Hindlimb muscle (tissue), 1 donor: ENCODE measurements at places on chromosomes 12 and 14.

- DNase-seq, result no peak
Measured at GRCh38 chr12:77817276-77817675, 13.4 kb upstream of the NAV3 start.

DNA sequence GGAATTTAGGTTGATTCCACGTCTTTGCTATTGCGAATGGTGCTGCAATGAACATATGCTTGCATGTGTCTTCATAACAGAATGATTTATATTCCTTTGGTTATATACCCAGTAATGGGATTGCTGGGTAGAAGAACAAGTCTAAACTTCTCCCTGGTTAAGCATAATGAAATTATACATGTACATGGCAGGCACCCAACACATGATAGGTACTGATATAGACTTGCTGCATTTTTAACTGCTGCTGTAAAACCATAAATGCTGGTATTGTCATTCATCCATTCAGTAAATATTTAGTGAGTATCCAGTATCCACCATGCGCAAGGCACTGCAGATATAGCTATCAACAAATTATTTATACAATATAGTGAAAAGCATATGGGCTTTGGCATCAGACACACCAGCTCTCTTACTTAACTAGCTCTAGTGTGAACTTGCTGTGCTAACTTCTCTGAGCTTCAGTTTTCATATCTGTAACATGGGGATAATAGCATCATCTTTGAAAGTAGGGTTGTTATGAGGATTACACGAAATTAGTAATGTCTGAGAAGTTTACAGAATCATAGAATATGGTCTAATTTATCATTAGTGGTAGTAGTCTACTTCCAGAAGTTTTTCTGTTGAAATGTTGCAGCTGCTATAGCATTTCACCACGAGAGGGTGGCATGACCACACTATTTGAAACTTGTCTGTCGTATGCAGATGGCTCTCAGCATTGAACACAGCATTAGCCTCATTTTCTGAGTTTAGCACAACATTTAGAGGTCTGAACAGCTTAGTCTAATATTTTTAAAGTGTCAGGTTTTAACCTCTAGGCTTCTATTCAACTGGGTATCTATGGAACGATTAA is 32.0 kb upstream of the SEL1L start:
- DNase-seq, result peak; percentile 40

- DNase-seq, result no peak
Measured at GRCh38 chr14:52110441-52111086, 41.7 kb upstream of the NID2 start.

DNA sequence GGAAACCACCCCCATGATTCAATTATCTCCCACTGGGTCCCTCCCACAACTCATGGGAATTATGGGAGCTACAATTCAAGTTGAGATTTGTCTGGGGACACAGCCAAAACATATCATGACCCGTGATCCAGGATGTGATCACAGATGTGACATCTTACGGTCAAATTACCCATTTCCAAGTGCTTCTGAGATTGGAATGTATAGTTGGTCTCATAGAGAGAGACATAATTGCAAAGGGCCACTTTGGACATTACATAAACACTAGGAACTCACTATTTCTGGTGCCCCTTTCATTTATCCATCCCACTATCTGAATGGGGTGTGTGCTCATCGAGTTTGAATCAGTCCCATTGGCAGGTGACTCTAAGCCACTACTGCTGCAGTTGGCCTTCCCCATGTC is 204.5 kb downstream of the PHLDA1 start:
- DNase-seq, result no peak

GRCh38 chr12:27682534-27682933 is 13.7 kb upstream of the REP15 start:
- no peak for DNase-seq

DNA sequence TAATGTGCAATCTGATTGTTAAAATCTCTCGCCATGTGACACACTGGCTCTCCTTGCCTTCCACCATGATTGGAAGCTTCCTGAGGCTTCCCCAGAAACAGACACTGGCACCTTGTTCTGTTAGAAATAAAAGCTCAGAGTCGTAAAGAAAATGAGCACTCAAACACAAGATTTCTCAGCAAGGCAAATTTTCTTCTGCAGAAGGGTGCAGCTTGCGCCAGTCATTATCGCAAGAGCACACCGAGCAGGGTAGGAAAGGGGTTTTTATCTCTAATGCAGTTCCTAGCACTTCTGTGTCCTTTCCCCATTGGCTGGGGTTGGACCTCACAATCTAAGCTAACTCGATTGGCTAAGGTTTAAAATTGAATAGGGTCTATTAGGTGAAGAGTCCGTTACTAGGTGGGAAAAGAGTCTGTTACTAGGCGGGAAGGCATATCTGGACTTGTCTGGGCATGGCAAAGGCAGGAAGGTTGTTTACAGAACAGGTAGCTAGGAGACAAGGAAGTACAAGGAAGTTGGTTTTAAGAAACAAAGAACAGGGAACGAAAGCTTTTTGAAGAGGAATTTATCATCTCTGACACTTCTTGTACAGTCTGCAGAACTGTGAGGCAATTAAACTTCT is 62.6 kb upstream of the BICD1 start:
- DNase-seq, result no peak

DNA sequence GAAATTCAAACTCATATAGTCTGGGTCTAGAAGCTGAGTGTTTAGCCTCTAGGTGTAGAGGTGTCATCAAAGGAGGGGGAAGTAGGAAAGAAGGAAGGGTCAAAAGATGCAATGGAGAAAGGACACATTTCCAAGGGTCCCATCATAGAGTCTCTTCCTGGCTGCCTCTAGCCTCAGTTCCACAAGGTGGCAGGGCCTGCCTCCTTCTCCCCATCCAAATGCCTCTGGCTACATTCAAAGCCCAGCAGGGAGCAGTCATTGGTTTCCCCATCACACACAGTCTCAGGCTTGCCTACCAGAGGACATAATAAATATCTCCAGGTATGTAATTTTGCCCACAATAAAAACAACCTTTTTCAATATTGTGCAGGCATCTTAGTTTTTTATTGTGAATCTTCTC is 2.1 kb upstream of the CCT2 start:
- no peak for DNase-seq

GRCh38 chr14:87863047-87863446 is 129.9 kb downstream of the GALC start:
- DNase-seq, result no peak

DNA sequence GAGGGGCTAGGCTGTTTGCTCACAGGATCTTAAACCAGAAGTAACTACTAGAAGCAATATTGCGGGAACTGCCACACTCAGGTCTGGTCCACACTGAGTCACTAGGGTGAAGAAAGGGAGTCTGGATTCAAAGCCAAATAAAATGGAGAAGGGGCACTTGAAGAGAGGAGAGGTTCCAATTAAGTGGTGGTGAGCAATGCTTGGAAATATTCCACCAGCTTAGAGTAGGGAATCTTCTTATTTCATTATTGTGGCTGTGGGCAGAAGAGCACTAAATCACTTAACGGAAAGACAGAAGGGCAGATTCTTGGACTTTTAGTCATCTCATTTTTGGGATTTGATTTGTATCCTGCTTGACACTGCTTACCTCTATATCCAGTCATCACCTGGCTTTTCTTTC is 48.6 kb upstream of the PPP1R12A start:
- DNase-seq, result no peak

GRCh38 chr12:126874427-126875026 is 1392.4 kb upstream of the TMEM132C start:
- peak; percentile 27 for DNase-seq

GRCh38 chr12:113818833-113819232 is 147.3 kb downstream of the RBM19 start:
- no peak for DNase-seq

DNA sequence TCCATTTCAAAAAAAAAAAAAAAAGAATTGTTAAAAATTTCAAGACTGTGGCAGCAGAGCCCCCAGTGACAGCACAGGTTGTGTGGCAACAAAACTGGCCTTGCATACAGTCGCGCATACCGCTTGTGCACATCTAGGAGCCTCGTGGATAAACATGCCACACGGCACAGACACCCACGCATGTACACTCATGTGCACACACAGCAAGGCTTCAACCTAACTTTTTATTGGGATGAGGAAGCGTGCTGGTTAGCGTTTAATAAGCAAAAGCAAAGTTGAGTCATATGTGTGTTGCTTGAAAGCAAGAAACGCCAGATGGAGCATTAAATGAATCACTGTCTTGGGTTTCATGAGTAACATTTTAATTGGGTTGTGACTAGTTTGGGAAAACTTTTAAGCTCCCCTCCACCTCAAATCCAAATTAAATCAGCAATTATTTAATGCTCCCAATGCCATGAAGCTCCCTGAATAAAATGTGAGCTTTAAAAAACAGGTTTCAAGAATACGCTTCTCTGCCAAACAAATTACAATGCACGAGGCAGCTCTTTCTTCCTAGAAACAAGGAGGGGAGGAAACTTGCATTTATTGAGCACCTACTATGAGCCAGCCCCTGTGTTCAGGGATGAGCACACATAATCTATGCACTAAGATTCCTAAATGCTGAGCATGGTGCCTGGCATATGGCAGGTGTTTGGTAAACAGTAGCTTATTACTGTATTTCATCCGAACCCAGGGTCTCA is 35.7 kb upstream of the EML1 start:
- no peak for DNase-seq

GRCh38 chr14:23056145-23056955 is 970 bp downstream of the CDH24 start:
- DNase-seq, result peak; percentile 46
